ENCODE measurements at places on chromosomes 7 and 10.

GRCh38 chr10:95877881-95878280, 29.9 kb upstream of the CC2D2B start:
- no peak for DNase-seq

- DNase-seq, result no peak
Observed at GRCh38 chr7:13602036-13602435, 387.4 kb downstream of the ETV1 start.

GRCh38 chr10:6240254-6240653, 37.5 kb downstream of the PFKFB3 start:
- no peak for DNase-seq

DNA sequence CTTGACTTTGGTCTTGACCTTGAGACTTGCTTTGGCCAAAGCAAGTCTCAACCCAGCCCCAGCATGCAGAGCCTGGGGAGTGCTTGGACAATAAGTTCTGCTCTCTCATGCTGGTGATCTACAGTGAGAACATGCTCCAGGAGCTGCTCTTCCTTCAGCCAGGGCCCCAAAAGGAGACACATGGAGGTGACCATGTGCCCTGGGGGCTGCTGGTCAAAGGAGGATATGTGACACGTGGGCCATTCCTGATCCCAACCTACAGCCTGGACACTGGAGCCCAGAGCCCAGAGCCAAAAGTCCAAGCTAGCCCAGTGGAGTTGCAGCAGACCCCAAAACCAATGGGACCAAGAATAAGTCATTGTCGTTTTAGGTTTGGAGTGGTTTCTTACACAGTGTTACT, 78.2 kb upstream of the CHST15 start:
- DNase-seq, result no peak

- no peak for DNase-seq
Observed at GRCh38 chr7:140605337-140605736, 35.3 kb downstream of the DENND2A start.
